ENCODE measurements at places on chromosomes 7 and 10.

- no peak for DNase-seq
Observed at GRCh38 chr10:104415526-104416165, 62.0 kb downstream of the CFAP58 start.

DNA sequence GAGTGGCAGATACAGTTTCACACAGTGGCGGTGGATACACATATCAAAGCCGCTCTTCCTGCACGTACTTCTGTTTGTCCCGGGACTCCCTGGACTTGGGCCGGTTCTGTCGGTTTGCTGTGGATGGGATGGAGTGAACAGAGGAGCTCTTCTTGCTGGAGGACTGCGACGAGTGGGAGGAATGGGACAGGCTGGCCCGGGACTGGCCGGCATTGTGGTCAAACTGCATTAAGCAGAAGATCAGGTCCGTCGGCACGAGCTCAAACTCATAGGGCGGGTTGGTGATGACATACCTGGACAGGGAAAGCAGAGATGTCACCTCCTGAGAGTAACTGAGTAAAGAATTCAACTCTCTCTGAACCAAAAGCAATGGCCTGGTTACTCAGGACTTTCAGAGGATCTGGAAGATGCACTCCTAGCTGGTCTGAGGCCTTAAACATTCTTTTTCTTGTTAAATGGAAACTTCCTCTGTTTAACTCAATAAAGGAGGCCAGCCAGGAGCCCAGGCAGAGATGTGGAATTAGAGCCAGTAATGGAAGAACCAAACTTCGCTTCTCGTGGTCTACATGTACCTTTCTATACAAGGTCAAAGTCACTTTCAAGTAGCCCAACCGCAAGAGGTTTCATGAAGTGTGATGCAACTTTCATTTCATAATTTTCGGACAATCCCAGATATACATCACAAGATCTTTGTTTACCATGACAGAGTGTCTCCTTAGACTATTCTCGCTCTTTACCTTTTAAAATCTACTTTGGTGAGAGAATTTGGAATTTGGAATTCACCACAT lies 750.2 kb downstream of the KCNMA1 start:
- DNase-seq, result peak; percentile 8

DNA sequence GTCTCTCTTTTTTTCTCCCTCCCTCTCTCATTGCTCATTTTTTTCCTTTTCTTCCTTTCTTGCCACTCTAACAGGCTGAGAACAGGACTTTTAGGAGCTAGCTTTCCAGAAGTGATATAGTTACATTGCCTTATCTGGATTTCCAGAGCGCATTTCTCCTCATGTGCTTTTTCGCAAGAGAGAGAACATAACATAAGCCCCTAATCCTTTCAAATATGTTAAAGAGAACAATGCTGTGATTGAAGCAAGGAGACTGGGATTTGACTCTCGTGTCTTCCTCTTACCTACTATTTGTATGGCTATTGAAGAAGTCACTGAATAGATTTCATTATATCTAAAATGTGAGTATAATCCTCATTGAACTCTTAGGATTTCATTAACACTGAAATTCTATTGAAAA lies 101.2 kb upstream of the PRPS1L1 start:
- DNase-seq, result no peak

- DNase-seq, result no peak
Observed at GRCh38 chr10:100749309-100750217, 4.2 kb downstream of the PAX2 start.

GRCh38 chr10:131140606-131141005 lies 170.9 kb downstream of the TCERG1L start:
- no peak for DNase-seq

DNA sequence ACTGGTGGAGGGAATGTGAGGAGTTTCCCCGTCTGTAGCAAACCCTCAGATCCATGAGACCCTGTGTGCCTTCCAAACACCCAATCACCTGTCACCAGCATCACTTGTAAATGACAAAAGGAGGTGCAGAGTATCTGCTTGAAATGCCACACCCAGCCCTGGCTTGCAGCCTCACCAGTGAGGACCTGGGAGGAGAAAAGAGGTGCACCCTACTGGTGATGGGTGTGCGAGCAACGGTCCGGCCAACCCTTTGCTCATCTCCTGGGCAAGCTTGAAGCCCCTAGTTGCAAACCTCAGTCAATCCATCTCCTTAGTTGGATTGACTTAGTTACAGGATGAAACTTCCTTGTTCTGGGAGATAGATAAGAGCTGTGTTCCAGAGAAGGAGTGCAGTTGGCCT lies 62.4 kb upstream of the WAPL start:
- DNase-seq, result no peak

DNA sequence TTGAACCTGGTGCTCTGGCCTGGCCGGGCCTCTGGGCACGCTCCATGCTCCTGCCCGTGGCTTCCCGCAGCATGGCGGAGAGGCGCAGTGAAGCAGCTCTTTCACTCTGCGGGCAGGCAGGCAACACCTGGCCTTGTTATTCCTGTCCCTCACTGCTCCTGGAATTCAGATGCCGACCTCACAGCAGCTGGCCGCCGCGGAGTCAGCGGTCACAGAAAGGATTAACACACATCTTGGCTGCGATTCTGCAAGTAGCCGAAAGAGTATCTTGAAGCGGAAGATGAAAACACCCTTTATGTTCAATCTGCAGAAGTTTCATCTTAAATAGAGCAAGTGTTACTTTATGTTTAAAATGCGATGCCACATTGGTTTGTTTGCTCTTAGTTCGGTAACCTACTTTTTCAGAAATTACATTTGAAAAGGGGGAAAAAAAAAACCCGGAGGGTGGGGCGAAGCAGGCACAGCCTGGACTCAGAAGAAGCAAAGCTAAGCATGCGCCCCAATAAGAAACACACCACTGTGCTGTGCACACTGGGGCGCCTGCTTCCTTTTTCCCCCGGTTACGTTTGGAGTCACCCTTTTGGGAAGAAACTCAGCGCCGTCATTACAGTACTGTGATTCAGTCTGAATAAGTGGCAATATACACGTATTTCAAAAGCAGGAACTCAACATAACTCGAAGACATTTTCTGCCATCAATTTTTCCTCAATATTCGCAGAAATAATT lies 42.3 kb downstream of the BRI3 start:
- DNase-seq, result no peak

- DNase-seq, result no peak
Observed at GRCh38 chr10:767211-767610, 77.7 kb upstream of the DIP2C start.

GRCh38 chr10:86765548-86765947 lies 9.1 kb downstream of the BMPR1A start:
- no peak for DNase-seq

GRCh38 chr10:89210794-89211425 lies 3.8 kb upstream of the CH25H start:
- no peak for DNase-seq

DNA sequence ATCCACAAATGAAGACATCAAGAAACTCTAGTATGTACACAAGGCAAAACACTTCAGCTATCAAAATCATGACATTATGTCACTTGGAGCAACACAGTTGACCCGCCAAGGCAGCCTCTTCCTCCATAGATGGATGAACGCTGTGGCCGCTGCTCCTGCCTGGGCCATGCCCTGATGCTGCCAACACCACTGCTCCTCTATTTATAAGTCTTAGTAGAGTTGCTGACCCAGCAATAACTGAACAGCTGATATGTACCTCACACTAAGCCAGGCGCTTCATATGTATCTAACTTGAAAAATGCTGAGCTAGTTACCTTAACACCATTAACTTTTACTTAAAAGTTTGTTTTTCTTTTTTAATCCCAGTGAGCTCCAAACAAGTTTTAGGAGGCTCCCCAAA lies 131.9 kb downstream of the LYZL1 start:
- no peak for DNase-seq

DNA sequence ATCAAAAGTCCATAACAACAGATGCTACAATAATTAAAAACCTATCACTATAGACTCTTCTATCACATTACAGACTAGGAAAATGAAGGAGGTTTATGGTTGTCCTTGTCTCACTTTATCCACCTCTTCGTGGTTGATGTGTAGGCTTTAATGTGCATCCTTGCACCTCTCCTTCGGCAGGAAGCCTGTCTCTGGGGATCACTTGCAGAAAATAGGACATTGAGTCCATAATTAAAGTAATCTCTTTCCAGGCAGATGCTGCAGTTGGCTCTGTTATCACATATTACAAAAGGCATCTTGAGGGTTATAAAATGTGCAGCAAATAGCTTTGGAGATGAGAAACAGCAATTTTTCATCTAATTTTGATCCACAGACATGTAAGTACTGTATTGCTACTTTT lies 168.4 kb downstream of the RELN start:
- DNase-seq, result no peak

DNA sequence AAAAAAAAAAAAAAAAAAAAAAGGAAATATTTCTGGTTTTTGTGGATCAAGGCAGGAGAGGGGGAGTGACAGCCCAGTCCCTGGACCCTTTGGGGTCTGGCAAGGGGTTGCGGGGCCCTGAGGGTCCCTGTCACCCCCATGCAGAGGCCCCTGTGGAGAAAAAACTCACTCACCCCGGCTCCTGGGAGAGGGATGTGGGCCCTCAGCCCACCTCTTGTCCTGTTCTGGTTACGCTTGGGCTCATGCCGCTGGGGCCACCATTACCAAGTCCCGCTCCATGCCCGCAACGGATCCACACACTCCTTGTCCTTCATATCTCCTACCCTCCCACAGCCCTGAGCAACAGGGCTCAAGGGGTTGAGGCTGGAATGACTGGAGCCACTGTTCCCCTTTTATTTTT lies 1.0 kb upstream of the TMEM184A start:
- no peak for DNase-seq

Measured in inflammatory macrophage (primary cell).